Eye (tissue), 1 donor: ENCODE measurements at places on chromosomes 6 and 20.

DNA sequence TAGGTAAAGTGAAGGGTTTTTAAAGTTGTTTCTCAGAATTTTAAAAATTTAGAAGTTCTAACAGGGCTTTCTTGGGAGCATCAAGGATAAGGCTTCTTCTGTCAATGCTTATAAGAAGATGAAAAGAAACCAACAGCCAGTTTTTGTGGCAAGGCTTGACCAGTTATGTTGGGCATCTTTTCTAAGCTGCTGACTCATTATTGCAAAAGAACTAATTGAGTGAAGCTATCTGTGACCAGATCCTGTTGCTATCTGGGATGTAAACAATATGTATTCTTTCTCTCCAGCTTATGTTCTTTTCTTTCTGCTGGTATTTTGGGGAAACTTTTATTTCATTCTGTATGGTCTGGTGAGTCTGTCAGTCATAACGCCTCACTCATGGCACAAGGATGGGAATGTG lies 643.8 kb downstream of the HDGFL1 start:
- DNase-seq, result no peak

DNA sequence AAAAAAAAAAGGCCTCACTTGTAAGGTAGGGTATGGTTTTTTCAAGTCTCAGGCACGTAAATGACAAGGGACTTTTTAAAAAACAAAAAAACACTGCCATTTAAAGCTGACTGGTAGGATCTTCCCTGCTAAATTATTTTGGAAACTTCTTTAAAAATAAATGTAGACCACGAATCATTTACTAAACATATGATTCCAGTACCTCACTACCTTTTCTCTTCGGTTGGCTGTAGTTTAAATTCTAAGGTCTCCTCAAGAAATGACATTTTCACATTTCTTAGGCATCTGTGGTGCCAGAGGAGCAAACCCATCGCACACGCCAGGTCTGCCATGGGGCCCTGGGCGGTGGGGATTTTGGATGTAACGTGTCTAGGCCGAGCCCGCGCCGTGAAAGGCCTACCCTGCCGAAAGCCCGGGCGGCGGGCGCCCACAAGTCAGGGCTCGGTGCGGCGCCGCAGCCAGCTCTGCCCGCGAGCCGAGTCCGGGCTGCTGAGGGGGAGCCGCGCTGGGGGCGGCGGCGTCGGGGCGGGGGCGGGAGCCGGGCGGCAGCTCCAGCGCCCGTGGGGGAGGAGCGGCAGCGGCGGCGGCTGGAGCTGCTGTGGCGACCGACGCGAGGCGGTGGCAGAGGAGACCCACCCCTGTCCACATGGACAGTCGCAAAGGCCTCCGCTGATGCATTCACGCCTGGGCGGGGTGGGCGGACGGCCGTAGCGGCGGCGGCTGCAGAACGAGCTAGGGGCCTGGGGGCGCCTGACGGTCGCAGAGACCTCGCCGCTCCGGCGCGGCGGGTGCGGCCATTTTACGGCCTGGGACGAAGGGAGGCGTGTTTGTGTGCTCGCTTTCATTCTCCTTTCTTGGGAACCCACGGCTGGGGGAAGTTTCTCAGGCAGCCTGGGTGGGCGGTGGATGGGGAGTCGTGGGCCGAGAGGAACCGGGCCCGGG lies at the start of gene SENP6:
Gene SENP6, plus strand, starts transcription at position 577 of the 942 bp plus-strand sequence. CDS start 645 bp downstream, outside the sequence.
- peak; percentile 95 for DNase-seq

DNA sequence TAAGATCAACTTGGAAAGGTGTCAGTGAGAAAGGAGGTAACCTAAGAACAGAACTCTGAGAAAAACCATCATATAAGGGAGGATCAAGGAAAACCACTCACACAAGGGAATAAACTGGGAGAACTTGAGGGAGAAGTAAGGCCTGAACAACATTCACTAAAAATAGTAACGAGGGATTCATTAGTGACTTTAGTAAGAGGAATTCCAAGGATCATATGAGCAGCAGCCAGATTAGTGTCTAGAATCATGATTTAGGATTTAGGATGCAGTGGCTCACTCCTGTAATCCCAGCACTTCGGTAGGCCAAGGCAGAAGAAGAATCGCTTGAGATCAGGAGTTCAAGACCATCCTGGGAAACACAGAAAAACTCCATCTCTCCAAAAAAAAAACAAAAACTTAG lies 376.5 kb upstream of the MARCKS start:
- DNase-seq, result no peak

DNA sequence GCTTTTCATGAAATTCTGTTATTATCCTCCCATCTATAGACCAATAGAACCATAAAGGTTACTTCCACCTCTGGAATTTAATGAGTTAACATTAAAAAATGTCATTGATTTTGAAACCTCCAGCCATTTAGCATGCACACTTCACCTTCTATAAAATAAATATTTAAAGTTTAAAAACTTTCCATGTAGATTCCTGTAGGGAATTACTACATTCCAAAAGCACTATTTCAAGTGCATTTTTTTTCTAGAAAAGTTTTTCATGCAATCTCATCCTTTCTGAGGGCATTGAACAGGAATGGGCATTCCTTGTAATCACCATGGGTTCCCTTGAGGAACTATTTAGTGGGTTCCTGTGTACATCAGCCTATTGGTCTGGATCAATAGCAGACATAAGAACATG lies 253.8 kb upstream of the RIN2 start:
- DNase-seq, result no peak

- DNase-seq, result no peak
These were observed 64.0 kb downstream of the THBS2 start for GRCh38 chr6:169189686-169190085.

DNA sequence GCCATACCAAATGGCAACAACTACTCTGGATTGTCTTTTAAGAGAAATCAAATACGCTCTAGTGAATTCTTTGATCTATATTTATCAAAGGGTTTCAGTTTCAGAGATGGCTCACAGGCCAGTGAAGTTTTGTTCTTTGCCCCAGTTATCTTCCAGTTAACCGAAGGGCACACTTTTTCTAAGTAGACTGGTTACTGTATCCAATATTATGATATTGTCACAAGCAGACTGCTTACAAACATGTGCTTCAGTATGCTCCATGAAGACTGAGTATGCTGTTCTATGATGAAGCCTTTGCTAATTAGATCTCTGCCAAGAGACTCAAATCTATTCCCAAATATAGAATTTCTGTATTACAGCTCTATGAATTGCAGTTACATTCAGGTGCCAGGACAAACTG lies 181.1 kb downstream of the REV3L start:
- DNase-seq, result no peak

DNA sequence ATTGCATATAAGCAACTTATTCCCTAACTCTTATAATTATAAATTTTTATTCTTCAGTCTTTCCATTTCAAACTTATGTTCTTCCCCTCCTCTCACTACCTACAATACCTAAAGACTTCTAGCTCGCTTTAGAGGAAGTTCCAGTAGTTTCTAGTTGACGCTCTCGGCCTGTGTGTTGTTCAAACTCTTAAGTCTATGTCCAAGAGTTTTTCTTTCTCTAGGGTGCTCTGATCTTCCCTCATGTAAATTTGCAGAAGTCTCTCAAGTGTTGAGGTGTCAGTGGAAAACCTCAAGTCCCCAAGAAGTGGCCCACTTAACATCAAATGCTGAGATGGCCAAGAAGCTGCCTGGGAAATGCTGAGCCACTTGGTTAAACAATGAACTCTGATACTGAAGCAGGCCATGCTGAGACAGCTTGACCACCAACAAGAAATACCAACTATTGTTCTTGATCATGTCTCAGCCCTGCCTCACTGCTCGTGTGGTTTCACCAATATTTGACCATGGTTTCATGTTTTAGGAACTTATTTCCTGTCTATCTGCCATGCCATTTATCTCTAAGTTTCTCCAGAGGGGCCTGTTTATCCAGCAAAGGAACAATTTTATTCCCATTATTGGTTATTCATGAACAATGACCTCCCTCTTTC lies 100.9 kb upstream of the TCF21 start:
- DNase-seq, result no peak

GRCh38 chr20:952196-952795 lies 36.2 kb upstream of the ANGPT4 start:
- DNase-seq, result no peak

- peak; percentile 64 for DNase-seq
These were observed 92.5 kb upstream of the ADGRF1 start for GRCh38 chr6:47134476-47135189.

DNA sequence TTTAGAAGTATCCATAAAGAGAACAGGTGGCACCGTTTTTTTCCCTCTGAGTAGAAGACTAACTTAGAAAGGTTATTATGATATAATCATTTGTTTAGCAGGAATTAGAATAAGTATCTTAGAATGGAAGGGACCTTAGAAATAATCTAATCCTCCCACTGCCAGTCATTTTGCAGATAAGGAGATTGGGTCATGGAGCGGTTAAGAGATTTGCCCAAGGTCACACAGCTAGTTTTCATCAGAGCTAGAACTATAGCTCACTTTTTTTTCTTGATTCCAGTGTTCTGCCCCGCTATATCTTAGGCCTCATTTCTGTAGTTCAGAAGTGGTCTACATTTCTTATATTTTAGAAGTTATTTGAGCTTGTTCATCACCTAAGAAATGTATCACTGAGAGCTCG lies 139.6 kb downstream of the PRL start:
- DNase-seq, result no peak
